Islet precursor cell (in vitro differentiated cells): ENCODE measurements at places on chromosomes 1 and 21.

DNA sequence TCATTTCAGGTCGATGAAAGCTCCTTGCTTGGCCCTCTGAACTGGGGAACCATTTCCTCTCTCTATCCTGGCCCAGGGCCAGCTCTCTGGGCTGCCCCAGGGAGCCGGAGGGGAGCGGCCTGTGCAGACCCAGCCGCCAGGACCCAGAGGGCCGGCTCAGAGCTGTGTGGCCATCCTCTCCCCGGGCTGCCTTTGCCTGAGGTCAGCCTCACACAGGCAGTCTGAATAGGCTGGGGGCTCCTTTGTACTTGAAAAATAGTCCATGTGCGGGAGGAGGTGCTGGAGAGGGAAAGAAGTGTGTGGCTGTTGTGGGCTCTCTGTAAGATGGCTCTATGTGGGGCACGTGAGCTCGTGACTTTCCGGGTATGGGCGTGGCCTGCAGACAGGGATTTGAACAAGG is 275.1 kb upstream of the VAMP3 start:
- no peak for DNase-seq

GRCh38 chr1:33373606-33374005 is 52.7 kb upstream of the A3GALT2 start:
- no peak for DNase-seq

- DNase-seq = no peak
These were observed 725 bp downstream of the RTCA start for GRCh38 chr1:100266741-100267140.

DNA sequence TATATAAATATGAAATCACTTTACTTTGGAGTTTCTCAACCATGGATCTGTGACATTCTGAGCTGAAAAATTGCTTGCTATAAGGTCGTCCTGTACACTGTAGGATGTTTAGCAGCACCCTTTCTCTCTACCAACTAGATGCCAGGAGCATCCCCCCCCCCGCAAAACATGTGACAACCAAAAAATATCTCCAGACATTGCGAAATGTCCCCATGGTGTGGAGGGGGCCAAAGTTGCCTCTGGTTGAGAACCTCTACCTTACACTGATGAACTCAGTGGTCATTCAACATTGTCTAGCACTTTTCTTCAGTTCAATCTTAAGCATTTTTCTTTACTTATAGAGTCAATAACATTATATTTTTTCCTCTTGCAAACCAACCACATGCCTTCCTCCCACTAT is 9.2 kb downstream of the FASLG start:
- DNase-seq = no peak

DNA sequence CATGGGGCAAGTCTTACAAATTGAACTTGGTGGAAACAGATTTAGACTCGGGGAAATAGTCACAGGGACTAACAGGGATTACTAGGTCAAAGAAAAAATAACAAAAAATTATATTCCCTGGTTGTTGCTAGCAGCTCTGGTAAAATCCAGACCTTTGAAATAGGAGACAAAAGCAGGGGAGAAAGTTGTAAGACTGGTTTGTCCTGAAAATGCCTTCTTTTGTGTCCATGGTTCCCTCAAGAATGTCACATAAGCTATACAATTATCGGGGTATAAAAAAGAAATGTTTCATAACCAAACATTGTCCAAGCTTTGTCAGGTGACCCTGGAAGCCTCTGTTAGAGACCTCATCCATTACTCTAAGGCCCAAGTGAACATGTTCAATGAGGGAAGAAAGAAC is 33.1 kb downstream of the KIAA0319L start:
- no peak for DNase-seq

DNA sequence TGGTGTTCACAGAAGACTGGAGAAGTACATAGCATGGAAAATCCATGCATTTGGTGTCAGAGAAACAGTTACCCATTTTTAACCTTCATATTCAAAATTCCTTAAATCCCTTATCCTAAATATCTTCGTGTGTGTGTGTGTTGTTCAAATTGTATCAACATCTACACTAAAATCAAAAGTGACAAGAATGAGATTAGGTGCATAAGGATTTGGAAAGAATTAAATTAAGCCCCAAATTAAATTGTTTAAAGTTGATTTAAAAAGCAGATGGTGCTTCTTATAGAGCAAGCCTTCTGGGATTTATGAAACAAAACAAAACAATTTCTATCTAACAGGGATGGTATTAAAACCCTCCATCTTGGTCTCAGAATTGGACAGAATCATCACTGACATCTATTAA is 4.7 kb downstream of the RSPH1 start:
- DNase-seq = no peak
